ENCODE measurements at places on chromosomes 16 and 17.

DNA sequence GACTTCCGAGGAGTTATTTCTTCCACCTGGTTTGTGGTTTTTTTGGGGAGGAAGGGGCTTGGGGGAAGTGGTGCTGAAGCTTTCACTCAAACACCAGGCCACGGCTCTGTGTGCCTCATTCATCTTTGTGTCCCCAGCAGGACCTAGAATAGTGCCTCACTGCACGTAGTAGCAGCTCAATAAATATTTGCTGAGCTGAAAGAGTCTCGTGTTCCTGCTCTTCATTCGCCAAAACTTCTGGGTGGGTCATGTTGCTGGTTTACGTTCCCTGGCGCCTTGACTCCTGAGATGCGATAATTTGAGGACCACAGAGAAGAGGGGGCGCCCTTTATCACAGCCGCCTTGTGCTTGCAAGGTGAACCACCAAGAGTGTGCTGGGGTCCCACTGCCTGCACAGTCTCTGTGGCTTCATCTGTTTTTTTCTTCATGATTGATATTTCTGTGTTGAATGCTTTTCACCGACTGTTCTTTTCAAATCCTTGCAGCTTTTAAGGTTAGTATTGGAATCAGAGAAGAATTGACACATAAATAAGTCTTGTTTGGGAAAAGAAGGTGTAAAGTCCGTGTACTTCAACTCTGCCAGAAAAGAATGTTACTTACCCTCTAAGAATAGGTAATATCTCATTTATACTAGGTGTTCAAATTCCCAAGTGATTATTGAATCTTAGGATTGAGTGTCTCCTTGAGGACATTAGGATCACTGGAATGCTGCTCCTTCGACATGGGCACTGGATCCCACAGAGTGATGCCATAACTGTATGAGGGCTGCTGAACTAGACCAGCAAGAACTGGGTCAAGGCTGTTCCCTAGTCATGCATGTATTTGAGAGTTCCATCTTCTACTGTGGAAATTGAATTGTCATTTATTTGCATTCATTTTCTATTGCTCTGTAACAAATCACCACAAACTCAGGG lies 92.7 kb upstream of the CLEC18A start:
- no peak for DNase-seq

DNA sequence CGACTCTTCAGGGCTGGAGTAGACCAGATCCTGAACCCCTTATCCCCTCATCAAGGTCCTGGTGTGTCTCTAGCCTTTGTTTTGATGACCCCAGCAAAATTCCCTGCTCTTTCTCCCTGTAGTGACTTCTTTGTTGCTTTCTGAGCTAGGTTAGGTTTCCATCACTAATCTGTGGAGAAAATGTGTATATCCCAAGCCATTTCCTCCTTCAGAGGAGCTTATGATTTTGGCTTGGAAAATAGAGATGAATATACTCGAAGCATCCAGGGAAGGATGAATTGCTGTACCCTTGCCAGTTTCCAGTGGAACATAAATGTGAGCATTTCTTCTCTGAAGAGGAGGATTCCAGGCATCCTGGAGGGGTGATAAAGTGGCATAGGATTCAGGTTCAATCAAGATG lies 55.8 kb downstream of the KSR1 start:
- no peak for DNase-seq

DNA sequence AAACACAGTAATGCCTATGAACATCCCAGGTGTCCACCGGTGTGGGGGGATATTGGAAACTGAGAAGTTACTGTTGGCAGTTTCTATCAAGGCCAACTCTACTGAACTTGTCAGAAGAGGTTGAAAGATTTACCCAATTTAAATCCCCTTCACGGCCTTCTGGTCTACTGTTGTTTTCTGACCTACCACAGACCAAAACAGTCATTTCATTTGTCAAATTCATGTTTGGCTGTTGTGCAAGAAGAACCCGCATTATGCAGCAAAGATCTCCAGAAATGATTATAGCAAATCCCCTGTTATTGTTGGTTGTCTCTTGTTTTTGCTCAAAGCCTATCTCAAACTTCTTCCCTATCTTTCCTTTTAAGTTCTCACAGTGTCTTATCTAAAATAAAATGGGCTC lies 73.1 kb upstream of the MAF start:
- DNase-seq: no peak

DNA sequence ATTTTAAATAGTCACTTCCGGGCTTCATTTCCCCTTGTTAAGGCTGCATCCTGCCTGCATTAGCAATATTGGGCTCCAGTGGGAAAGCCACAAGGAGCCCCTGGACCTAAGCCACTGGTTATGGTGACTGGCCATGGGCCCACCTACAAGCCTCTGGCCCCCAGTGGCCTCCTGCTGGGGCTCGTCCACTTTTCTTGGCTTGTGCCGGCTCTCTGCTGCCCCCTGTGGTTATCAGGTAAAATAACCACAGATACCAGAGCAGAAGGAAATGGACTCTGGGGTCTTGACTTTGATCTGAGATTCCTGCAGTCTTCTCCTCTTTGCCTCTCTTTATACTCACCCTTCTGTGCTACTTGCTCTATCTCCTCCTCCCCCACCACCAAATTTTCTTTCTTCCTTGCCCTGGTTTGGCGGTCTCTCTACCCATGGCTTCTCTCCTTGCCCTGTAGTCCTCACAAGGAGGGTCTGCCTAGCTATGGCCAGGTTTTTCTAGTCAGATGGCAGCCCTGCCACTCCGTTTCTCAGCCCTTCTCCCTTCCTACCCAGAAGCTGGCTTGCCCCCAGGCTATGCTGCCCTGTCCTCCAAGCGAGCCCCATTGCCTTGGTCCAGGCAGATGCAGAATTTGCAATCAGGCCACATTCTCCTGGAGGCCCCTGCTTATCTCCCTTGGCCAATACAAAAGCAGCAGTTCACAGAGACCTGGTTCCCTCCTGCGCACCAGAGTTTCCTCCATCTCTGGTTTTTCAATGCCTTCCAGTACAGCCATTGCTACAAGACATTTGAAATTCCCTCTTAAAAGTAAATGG lies 82.9 kb upstream of the RCVRN start:
- DNase-seq: no peak

DNA sequence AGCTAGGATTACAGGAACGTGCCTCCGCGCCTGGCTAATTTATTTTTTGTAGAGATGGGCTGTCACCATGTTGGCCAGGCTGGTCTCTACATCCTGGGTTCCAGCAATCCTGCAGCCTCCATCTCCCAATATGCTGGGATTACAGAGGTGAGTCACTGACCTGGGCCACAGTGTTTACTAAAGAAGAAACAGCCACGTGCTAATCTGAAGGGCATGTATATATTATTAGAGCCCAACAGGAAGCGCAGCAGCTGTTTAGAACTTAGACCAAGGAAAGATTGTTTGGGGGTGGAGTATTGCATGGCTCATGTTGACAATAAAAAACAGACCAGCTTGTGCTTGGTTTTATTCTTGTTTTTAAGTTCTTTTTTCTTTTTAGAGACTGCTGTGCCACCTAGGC lies 60.2 kb downstream of the HAPSTR1 start:
- DNase-seq: no peak

DNA sequence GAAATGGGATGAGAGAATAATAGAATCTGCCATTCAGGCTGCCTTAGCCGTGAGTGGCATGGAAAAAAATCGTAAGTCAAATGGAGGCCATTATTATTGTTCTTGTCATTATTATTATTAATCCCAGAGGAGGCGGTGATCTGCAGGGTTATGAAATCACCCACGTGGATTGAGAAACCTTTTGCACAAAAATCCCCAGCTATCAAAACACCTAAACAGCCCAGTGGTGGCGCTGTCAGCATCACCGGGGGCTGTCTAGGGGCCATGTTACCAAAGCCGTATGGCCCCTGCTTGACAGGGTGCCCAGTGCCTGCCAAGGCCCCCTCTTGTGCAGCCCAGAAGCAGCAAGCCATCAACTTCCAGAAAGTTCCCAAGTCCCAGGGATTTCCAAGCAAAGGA lies 25.2 kb downstream of the CNGB1 start:
- DNase-seq: no peak

DNA sequence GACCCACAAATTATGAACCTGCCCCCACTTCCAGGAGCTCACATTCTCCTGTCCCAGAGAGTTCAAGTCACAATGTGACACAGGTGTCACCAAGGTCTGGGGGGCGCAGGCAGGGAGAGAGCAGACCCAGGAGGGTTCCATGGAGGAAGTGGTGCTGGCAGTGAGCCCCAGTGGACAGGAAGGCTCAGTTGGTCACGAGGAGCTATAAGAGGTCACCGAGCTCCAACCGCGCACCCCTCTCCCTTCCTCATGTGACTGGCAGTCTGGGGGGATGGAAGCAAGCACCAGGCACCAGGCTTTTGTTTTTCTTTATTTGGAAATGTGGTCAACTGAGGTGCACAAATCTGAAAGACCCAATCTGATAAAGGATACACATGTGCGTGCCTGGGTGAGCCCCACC lies 2.5 kb downstream of the ITGAD start:
- DNase-seq: no peak

GRCh38 chr16:31130899-31131298 lies 4.6 kb downstream of the PRSS8 start:
- DNase-seq: no peak

Data from AG04449 (cell line).